WTC11 (cell line): ENCODE measurements at places on chromosomes 5 and 9. TPM values are rescaled to one million over a fixed set of nuclear protein-coding genes. Genes with fewer than 3 reads are reported as not detected.

SLC6A19 gene
- 0.04 to 0.05 TPM in 2 of 3 replicates, not detected in the other for total RNA-seq

BBLN gene
- 77.1 to 86.9 TPM (median 86.6 TPM) in 3 replicates for total RNA-seq

SUSD3 gene
- total RNA-seq = 11.5 to 13.2 TPM (median 11.9 TPM) in 3 replicates

KIF20A gene
- 66.9 to 81.9 TPM (median 68.0 TPM) in 3 replicates for total RNA-seq

DNA sequence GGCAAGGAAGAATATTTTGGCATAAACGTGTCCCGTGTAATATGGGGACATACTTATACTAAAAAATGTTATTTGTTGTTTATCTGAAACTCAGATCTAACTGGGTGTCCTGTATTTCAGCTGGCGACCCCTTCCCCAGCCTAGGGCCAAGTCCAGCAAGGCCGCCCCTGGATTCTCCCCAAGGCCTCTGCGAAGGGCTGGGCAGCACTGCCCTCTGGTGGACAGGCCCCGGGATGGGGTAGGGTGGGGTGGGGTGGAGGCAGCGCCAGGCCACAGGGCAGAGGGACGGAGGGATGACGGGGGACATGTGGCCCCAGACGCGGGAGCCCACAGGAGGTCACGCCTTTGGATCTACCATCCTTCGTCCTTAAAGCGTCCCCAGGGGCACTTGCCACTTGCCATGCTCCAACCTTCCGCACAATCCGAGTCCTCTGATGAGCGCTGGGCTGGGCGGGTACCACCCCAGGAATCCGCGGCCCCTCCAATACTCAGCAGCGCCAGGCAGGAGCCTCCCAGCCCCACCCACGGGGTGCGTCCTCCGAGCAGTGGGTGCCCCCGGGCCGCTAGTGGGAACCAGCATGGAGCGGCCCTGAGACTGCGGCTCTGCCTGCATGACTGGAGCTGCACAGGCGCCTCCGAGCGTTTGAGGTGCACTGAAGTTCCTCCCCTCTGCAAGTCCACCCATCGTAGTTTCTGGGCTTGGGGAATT is 7.1 kb upstream of the AGPAT2 start:
- peak; percentile 85 for DNase-seq

DNA sequence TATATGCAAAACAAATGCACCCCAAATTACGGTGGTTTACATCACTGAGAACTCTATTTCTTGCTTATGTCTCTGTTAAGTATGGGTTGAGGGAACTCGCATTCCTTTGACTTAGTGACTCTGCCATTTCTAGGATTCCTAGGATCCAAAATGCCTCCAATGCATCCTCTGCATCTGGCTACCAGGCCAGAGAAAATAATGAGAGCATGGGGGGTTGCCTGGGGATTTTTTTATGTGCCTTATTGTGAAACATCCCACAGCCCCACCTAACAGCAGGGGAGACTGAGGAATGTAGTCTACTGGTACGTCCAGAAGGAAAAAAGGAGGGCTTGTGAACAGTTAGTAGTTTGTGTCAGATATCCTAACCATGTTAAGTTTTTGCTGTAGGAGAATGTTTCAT is 466.0 kb upstream of the ARRDC3 start:
- no peak for DNase-seq

GRCh38 chr5:113204525-113205161 is 228.0 kb downstream of the DCP2 start:
- DNase-seq = no peak

DNA sequence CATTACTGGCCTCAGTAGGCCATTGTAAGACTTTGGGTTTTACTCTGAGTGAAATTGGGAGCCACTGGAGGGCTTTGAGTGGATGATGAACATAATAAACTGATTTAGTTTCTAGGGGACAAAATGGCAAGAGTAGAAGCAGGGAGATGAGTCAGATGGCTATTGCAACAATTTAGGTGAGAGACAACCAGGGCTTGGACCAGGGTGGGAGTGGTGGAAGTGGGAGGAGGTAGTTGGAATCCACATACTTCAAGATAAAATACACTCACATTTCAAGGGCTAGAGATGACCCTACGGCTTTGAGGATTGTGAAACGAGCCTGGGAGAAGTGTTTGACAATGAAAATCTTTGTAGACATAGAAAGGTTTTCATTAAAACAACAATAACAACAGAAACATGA is 136.3 kb downstream of the ACTBL2 start:
- no peak for DNase-seq

DNA sequence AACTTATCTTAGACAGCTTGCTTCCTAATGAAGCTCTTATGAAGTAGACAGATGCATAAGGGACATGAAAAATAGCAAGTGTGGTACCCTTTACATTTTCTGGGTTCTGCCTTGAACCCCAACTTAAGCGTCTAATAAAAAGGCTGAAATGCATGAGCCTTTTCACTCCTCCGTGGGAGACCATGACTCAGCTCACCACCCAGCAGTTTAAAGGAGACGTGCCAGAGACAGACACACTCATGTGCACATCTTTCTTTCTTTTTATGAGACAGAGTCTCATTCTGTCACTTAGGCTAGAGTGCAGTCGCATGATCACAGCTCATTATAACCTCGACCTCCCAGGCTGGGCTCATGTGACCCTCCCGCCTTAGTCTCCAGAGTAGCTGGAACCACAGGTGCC is 22.3 kb downstream of the CTXN3 start:
- DNase-seq = no peak

- no peak for DNase-seq
Observed at GRCh38 chr5:141825791-141826560, 52.2 kb downstream of the PCDH1 start.

DNA sequence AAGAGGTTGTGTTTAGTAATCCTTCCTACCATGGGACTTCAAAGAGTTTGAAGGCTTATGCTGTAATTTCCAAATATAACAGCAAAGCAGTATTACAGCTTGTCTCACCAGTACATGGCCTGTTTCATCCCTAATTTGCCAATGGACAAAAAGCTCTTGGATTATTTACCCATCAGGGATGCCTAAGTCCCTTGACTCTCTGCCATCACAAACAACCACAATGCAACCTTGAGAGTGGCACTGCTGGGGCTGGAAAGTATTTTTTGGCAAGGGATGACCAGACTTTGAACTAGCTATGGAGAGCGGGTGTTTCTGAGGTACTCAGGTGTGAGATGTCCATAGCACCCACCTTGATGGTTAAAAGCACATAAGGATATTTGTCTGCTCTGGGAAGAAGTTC is 9.1 kb downstream of the MAMDC2 start:
- DNase-seq = no peak

- no peak for DNase-seq
Observed at GRCh38 chr5:102886586-102886985, 131.5 kb downstream of the PAM start.

DNA sequence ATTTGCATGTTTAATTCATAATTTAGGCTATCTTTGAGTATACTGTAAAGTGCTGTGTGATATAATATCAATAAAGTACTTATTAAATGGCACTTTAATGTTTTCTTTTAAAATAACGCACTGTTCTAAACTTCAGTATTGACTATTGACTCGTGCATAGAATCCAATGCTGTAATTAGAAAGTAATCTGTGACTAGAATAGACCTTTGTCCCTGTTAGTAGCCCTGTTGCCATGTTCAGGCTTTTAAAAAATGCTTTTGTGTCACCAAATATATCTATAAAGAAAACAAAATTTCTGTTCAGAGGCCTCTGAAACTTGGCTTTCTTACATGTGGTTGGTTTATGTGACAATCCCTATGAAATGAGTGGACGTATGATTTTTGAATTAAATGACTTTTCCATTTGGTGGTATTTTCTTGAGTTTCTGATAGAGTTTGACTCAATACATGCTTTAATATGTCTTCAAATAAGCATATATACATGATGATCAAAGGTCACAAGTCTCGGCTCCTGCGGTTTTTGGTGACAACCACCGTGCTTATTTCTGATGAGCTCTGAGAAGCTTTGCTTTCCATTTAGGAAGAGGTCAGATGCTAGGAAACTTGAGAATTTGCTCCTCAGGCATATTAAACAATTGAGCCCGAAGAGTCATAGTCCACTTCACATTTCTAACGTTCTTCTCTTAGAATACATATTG is 174.7 kb downstream of the NR3C1 start:
- no peak for DNase-seq

GRCh38 chr9:134289241-134289875 is 36.9 kb upstream of the RXRA start:
- DNase-seq = no peak

DNA sequence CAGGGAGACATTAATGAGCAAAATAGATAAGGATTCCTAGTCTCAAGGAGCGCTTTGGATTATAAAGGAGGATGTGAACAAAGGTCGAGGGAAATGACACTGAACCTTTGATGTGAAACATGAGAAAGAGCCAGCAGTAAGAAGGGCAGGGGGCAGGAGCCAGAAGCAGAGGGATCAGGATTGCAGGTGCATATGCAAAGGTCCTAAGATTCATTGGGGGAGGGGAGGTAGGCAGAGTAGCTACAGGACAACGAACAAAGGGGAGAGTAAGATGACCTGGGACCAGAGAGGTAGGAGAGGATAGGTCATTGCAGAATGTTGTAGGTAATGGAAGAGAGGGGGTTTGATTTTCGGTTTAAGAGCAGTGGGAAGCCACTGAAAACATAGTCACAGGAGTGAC is 129.2 kb upstream of the TRPM3 start:
- peak; percentile 36 for DNase-seq

GRCh38 chr9:18707489-18708205 is 233.7 kb downstream of the ADAMTSL1 start:
- DNase-seq = no peak

- DNase-seq = no peak
Observed at GRCh38 chr5:69105996-69106906, 12.4 kb downstream of the SLC30A5 start.

DNA sequence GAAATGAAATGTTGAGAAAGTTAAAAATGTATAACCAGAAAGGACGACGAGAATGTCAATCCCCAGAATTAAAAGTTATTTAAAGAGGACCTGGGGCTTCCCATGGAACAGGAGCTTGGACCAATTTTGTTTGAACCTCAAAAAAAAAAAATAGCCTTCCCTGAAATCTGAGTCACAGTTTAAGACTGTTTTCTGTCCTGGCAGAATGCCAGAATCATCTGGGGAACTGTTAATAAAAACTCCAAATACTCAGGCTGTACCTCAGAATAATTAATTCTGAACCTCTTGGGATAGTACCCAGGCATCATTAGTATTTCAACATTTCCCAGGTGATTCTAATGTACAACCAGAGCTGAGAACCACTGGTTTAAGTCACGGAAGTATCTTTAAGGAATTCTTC is 102.2 kb upstream of the SLCO6A1 start:
- no peak for DNase-seq

DNA sequence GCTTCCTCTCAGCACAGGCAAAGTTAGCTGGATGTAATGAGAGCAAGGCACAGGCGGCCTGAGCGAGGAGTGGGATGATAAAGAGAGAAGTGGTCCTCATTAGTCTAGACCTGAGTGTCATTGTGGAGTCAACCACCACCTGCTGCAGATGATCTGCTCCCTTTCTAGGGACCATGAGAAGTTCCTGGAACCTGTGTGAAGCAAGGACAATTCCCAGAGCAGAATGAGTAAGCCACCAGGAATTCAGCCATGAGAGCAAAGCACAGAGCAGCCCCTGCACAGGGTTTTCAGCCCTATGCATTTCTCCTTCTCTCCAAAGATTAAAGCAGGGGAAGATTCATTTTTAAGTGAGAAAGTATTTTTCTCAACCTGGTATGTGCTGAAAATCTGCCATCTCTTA is 146.8 kb upstream of the SPEF2 start:
- DNase-seq = no peak

GRCh38 chr9:38088006-38088925 is 19.2 kb upstream of the SHB start:
- DNase-seq = peak; percentile 90
